ENCODE measurements at places on chromosomes 13 and 19. TPM values are rescaled to one million over a fixed set of nuclear protein-coding genes. Genes with fewer than 3 reads are reported as not detected.

KIR2DL1 gene
- not detected for total RNA-seq

GRCh38 chr13:113787694-113788093 is 28.7 kb downstream of the TMEM255B start:
- no peak for DNase-seq

FCAR gene
- total RNA-seq, result not detected

GRCh38 chr19:29963576-29963975 is 21.5 kb downstream of the URI1 start:
- DNase-seq, result no peak

- DNase-seq, result peak; percentile 51
Measured at GRCh38 chr13:30877335-30877734, 28.7 kb upstream of the MEDAG start.

DNA sequence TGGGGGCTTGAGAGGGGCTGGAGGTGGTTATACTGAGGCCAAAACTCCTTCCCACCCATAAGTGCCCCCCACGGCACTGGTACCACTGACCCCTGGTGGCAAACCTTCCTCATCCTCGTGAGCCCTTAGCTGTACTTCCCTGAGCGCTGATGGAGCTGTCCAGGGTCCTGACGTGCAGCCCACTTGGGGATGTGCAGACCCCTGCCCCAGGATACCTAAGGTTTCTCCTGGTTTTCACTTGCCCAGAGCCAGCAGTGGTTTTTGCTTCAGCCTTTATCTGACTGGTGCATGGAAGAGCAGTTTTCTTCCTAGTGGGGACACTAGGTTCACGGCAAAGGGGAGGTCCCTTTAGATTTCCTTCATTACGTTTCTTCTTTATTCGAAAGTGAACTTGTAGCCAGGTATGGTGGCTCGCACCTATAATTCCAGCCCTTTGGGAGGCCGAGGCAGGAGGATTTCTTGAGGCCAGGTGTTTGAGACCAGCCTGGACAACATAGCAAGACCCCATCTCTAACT is 28.7 kb upstream of the KCTD15 start:
- DNase-seq, result no peak

- DNase-seq, result no peak
Measured at GRCh38 chr19:44765033-44765948, 12.4 kb upstream of the CBLC start.

DNA sequence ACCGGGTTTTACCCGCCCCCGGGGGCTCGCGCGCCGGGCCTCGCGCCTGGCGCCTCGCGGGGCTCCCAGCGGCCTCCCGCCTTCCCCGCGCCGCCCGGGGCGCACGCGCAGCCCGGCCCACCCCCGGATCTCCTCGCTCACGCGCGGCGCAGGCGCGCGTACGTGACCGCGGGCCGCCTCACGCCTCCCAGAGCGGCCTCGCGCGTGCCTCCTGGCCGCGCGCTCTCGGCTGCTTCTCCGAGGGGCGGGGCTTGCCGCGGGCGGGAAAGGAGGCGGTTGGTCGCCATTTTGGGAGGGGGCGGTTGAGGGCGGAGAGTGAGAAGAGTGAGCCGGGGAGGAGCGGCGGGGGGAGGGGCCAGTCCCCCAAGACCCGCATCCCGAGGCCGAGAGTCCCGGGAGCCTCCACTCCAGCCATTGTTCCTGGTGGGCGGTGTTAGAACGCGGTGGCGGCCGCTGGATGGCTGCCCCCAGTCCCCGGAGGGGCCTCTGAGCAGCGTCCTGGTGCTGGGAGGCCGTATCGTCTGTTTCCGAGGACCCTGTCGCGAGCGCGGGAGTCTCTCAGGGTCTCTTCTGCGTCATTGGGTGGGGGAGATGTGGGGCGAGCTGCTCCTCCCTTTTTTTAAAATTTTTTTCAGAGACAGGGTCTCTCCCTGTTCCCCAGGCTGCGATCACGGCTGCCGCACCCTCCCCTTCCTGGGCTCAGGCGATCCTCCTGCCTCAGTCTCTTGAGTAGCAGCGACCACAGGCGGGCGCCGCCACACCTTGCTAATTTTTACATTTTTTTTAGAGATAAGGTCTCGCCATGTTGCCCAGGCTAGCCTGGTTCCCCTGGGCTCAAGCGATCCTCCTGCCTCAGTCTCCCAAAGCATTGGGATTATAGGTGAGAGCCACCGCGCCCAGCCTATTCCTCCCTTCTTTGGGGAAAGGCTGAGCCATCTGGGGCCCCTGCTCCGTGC is at the start of gene ZNF541:
ZNF541 (minus strand) TSS at position 78 of the 956 bp plus-strand sequence. CDS start 17,292 bp downstream, outside the sequence.
- no peak for DNase-seq
